AG04449 (cell line): ENCODE measurements at places on chromosomes 13 and 19.

DNA sequence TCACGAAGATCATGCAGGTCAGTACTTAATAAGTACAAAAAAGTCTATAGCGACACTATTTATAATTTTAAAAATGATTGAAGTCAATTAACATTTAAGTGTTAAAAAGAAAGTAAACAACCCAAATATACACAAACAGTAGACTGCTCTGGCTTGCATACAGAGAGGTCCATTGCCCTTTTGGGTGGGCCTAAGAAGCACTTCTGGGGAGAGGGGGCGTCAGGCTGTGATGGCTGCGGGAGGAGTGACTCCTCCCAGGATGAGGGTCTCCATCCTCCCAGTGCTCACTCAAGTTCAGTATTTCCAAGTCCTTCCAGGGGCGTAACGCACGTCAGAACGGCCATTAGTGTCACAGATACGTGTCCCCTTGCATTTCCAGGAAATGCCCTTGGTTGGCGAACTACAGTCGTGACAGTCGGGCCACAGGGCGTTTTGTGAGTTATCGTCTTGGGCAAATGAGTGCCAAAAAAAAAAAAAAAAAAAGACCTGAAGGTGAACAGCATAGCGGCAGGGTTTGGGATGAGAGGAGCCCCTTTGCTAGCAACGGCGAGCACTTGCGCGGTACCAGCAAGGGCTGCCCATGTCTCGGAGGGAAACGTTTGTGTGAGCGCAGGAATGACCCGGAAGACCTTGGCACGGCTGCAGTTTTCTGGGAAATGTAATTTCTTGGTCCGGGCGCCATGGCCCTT, at the start of gene SCGB2B2:
Gene SCGB2B2, minus strand, starts transcription at position 463 of the 689 bp plus-strand sequence. CDS start 82,596 bp downstream, outside the sequence.
- DNase-seq = no peak

GRCh38 chr19:38057959-38058690, 151.1 kb downstream of the SIPA1L3 start:
- no peak for DNase-seq

- no peak for DNase-seq
Observed at GRCh38 chr19:12789098-12789903, 2.0 kb upstream of the JUNB start.

- DNase-seq = peak; percentile 82
Observed at GRCh38 chr19:11168568-11168967, 13.0 kb upstream of the SPC24 start.

DNA sequence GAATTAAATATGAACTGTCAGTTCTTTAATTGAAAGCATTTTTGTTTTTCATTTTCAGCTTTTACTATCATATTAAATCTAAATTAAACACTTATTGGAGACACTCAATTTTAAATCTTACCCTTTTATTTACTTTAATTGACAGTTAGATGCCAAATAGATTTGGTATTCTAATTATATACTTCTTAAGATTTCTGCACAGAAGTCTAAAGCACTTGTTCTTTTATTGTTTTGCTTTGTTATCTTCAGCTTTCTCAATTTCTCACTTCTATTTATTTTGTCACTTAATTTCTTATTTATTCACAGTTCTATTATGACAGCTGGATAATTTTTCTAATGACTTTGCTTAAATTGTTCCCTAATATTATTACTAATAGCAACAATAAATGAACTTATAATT, 1397.3 kb upstream of the MIR17HG start:
- no peak for DNase-seq

DNA sequence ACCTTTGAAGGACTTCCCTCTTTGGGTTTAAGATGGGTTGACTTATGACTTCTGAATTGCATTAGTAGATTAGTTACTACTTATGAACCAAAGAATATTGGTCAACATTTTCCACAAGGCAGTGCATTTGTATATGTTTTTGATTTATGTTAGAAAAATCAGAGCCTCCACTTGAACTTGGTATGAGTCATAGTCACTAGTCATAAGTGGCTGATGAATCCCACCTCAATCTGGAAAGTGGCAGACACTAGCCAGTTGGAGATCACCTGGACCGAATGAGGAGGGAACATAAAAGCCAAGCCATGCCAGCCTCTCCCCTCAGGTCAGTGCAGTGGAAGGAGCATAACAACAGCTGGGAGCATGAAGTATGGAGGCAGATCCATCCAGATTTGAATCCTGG, 39.3 kb upstream of the SPART start:
- no peak for DNase-seq
